ACHN (cell line): ENCODE measurements at places on chromosomes 11 and 22.

- DNase-seq, result peak; percentile 48
Measured at GRCh38 chr11:6443269-6444003, 2.6 kb upstream of the HPX start.

- DNase-seq, result no peak
Measured at GRCh38 chr11:117862753-117863152, 13.7 kb downstream of the FXYD6 start.

DNA sequence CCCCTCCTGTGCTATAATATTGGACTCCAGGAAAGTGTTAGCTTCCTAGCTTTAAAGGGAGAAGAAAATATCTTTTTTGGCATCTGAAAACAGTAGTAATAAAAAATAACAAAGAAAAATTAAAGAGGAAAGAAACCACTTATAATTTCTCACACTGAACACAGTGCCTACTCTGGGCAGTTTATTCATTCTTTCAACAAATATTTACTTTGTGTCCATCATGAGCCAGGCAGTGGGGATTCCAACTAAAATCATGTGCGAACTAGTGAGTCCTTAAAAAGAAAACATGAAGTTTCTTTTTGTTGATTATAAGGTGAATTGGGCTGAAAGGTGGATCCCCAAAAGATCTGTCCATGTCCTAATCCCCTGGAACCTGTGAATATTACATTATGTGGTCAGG is 16.0 kb upstream of the ELF5 start:
- no peak for DNase-seq

GRCh38 chr22:24471570-24471969 is 23.6 kb upstream of the UPB1 start:
- no peak for DNase-seq

DNA sequence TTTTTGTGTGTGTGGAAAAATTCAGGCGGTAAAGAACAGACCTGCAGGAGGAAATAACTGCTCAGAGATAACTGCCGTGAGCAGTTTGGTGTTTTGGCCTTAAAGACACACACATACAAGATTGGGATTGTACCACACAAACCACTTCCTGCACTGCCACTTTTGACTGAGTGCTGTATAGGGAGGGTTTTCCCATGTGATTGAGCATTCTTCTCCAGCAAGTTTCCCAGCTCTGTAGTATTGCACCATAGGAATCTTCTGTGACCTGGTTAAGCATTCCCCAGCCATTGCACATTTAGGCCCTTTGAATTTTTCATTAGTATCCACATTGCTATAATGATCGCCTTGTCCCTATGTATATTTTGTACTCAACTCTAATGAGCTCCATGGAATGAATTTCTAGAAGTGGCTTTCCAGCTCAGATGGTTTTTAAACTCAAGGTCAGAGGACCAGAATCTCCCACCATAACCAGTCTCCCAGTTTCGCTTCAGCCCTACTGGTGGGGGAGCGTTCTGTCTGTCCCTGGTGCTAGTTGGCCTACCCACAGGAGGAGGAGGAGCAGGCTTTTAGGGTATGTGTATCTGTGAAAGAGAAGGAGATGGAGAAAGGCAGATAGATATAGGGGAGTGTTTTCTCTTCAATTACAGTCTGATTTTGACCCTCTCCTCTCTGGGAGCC is 9.3 kb downstream of the CD82 start:
- peak; percentile 45 for DNase-seq

- no peak for DNase-seq
Measured at GRCh38 chr11:665062-665703, 28.1 kb downstream of the DRD4 start.

DNA sequence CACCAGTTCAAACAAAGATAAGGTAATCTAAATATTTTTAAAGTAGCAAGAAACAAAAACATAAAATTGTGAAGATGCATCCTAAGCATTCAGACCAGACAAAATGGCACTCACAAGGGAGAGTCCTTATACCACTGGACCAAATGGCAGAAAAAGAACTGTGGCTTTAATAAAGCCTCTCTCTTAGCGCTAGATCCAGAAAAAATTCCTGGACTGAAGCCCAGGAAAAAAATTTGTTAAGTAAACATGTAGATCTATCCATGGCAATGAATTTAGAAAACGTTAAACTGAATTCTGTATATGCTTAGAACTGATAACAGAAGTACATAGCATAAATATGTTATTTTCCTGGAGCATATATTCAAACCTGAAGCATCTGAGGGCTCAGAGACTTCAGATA is 11.8 kb upstream of the CD59 start:
- DNase-seq, result no peak

GRCh38 chr22:19658057-19658966 is 56.0 kb upstream of the SEPTIN5 start:
- no peak for DNase-seq

DNA sequence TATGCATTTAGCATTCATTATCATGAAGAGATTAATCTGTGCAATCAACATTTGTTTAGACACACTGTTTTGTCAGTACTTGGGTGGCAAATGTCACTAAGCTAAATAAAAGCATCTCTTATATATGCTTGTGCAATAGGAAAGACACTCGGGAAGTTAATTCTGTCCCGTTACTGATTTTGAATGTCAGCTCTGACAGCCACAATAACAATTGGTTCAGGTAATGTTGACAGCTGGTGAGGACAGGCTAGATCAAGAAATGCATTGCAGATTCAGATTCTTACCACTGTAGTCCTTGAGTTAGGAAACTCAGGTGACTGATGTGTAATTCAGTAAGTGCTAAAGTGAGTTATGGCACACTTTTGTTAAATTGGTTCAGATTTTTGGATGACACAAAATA is 523.8 kb upstream of the FAT3 start:
- DNase-seq, result no peak

DNA sequence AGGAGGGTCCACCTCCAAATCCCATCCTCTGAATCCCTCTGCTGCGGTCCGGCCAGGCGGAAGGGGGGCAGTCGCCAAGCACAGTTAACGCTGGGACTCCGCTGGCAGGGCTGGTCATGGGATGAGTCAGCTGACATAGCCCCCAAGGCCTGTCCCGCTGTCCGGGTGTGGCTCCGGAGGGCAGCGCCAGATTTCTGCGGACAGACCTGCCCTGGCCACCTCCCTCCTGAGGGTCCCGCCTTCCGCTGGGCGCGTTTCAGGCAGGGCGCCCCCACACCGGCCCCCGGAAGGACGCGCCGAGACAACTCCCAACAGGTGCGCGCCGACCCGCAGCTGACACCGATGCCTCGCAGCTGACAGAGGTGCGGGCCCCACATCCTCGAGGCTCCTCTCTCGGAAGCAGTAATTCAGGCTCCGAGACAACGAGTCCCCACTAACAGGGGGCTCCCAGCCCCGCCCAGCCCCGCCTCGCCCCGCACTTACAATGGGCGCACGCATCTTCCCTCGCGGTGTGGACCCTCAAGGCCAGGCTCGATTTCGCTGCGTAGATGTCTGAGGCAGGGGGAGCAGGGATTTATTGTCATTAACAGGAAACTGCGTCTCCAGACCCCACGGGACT is 607 bp downstream of the PLAAT3 start:
- peak; percentile 55 for DNase-seq

- no peak for DNase-seq
Measured at GRCh38 chr22:44862281-44862680, 109.9 kb downstream of the ARHGAP8 start.
